Activated CD8-positive, alpha-beta memory T cell treated with anti-CD3 and anti-CD28 coated beads for 48 hours (primary cell): ENCODE measurements at places on chromosomes 16 and 17.

DNA sequence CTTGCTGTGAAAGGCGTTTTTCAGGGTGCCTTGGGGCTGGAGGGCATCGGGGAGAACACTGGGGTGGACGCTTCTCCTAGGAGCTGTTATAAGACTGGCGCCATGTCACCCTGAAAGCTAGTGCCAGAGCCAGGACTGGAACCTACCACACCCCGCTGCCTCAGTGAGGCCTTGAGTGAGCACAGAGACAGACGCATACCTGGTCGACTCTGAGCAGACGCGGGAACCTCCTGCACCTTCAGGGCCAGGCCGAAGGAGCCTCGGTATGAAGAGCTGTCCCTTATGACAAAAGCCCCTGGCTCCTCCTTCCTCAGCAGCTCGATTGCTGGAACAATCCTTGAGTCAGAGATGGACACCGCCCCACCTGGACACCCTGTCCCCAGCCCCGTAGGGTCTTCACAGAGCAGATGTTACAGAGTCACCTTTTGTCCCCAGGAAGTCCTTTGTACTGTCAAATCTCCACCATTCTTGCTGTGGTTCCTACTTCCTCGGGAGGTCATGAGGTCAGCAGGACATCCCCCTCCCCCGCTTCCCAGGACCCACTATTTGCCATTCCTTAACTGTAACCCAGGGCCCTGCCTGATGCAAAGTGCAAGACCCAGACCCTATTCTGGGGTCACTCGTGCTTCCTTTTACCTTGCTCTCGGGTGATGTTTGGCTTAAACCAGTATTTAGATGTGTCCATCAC is 17.0 kb downstream of the TNS4 start:
- DNase-seq = no peak

DNA sequence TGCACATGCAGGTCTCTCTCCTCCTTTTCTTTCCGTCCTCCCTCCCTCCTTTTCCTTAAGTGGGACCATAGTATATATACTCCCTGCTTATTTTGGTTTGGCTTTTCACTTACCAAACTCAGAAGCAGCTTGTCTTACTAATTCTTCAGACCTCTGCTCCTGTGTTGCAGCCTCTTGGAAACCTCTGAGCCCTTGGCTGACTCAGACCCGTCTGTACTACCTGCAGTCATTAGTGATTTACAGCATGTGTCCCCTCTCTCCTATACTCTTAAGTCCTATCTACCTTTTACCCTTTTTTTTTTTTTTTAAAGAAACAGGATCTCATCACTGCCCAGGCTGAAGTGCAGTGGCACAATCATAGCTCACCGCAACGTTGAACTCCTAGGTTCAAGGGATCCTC is 207.0 kb downstream of the STX8 start:
- no peak for DNase-seq

- no peak for DNase-seq
Observed at GRCh38 chr17:46109603-46110189, 83.5 kb downstream of the KANSL1 start.

- no peak for DNase-seq
Observed at GRCh38 chr16:70572050-70572925, 48.7 kb downstream of the SF3B3 start.

- DNase-seq = no peak
Observed at GRCh38 chr16:57048095-57048494, 44.3 kb upstream of the CPNE2 start.

DNA sequence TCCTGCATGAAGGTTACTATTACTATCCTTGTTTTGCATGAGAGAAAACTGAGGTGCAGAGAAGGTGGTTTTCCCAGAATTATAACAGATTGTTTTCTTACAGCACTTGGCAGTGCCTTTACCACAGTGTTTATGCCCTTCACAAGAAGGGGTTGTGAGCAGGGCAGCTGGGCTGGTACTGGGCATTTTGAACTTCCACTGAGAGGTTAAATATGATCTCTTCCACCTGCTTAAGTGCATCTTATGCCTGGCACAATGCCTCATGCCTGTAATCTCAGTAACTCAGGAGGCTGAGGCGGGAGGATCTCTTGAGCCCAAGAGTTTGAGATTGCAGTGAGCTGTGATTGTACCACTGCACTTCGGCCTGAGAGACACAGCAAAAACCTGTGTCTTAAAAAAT is 36.2 kb downstream of the NDE1 start:
- no peak for DNase-seq

- DNase-seq = no peak
Observed at GRCh38 chr17:29687596-29687995, 64.9 kb upstream of the CORO6 start.

- DNase-seq = no peak
Observed at GRCh38 chr17:73311428-73311780, 397 bp downstream of the CDC42EP4 start.

DNA sequence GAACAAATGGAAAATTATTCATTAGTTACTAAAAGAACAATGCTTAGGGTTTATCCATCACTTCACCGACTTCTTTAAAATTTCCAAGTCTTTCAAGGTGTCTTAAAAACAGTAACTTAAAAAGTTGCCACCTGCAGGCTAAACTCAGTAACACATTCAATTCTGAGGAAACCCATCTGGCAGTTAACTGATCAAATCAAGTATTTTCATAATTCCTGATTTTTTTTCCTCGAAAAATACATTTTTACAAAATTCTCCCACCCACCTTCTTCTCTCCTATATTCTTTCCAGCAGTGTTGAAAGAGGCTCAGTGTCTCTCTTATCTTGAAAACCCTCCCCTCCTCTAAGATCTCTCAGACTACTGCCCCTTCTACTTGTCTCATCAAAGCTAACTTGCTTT is 29.9 kb downstream of the PARN start:
- no peak for DNase-seq

DNA sequence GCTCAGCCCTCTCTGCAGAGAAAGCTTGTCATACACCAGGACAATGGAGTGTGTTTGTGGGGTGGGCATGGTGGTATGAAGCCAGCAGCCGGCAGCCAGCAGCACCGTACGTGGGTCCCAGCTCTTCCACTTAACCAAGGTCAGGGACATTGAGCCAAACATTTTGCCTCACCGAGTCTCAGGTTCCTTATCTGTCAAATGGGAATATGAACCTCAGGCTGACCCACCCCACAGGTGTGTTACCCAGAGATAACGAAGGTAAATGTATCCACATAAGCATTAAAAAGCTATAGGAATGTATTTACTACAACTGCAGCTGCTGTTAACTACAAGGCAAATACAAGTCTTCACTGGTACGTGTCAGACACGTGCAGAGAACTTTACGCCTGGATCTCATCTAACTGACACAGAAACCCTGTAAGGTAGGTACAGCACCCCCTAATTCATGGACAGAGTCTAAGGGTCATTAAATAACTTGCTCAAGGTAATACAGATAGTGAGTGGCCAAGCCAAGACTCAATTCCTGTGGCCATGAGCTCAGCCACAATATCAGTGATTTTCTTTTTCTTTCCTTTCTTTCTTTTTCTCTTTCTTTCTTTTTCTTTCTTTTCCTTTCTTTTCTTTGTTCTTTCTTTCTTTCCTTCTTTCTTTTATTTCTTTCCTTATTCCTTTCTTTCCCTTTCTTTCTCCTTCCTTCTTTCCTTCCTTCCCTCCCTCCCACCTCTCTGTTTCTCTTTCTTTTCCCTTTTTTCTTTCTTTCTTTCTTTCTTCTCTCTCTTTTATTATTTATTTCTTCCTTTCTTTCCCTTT is 990 bp downstream of the SLC5A11 start:
- no peak for DNase-seq

GRCh38 chr16:15518381-15519351 is 84.3 kb downstream of the BMERB1 start:
- no peak for DNase-seq

GRCh38 chr17:45227101-45227925 is 5.6 kb downstream of the FMNL1 start:
- DNase-seq = no peak

DNA sequence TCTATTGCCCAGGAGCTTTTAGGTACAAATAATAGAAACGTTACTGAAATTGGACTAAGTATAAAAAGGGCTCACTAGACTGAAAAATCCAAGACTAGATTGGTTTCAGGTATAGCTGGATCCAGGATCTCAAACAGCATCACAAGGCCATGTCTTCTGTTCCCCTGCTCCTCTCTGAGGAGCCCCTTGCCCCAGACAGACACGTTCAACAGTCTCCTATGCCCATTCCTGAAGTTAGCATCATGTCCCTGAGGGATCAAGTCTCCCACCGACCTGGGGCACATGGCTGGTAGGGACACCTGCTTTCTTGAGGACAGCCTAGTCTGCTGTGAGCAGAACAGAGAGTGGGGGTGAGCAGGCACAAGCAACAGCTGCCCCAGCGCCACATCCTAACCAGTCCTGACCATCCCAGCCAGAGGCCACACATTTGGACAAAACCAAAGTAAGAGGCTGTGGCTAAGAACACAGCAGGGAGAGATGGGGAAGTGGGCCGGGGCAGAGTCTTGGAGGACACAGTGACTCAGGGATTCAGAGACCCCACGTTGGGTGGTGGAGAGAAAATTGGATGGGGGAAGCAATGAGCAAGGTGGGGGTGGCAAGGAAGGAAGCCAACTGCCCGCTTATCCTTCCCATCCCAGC is 10.5 kb upstream of the MMP2 start:
- no peak for DNase-seq

- no peak for DNase-seq
Observed at GRCh38 chr16:17138801-17139200, 332.0 kb downstream of the XYLT1 start.

DNA sequence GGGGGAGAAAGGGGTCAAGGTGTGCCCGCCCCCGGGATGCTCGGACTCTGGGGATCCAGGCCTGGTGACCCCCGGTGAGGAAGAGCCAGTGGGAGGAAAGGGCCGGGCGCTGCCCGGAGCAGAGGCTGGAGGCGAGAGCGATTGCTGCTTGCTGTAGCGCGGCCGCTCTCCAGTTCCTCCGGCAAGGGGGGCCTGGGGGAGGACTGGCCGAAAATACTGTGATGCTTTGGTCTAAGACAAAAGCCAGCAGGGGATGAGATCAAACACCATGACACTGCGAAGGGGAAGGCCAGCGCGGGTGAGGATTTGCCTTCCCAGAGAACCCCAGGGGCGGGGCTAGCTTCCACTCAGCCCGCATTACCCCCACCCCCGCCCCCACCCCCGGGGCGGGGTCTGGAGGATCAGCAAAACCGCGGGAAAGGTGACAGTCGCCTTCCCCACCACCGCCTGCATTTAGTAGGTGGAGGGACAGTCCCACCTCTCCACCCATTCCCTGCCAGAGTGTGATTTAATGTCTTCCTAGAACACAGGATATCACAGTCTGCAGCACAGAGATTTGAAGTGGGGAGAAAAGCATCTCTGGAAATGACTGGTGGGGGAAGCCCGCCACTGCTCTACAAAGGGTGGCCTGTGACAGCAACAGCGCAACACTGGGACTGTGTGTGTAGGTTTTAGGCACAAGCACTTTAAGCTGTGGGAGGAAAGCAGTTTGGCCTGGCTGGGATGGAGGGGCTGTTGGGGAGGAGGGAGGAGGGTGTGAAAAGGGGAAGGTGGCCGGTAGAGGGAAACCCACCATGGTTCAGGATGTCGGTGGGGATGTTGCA is 25.7 kb downstream of the MRC2 start:
- peak; percentile 75 for DNase-seq

DNA sequence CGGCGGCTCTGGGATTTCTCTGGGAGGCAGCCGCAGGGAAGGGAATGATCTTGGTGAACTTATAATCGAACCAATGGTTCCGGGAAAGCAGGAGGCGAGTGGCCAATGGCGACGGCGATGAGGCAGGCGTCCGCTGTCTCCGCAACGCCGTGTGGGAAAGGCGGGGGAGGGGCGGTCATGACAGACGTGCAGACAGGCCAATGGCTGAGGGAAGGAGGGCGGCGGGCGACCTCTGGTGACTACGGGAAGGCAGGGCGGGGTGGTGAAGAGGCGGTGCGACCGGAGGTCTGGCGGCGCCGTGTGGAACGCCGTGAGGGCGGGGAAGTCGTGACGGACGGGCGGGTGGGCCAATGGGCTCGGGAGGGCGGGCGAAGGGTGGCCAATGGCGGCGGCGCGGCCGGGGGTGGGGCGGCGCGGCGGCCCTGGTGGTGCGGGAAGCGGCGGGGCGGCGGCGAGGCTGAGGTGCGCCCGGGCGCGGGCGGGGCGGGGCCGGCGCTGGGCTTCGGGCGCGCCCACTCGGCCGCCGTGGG is at the start of gene RAB40C:
RAB40C (plus strand) TSS at position 409 of the 530 bp plus-strand sequence. CDS start 226 bp downstream, outside the sequence.
- DNase-seq = peak; percentile 98

GRCh38 chr16:22864375-22864774 is 50.4 kb downstream of the HS3ST2 start:
- no peak for DNase-seq

- DNase-seq = no peak
Observed at GRCh38 chr17:77455111-77455890, 314.5 kb downstream of the SEC14L1 start.

- no peak for DNase-seq
Observed at GRCh38 chr17:61393550-61393903, 6.1 kb upstream of the TBX2 start.

GRCh38 chr17:77099997-77100396 is 40.8 kb upstream of the SEC14L1 start:
- no peak for DNase-seq

- DNase-seq = no peak
Observed at GRCh38 chr17:31211352-31212012, 85.6 kb downstream of the OMG start.

GRCh38 chr17:49859991-49860953 is 12.4 kb upstream of the TAC4 start:
- no peak for DNase-seq

DNA sequence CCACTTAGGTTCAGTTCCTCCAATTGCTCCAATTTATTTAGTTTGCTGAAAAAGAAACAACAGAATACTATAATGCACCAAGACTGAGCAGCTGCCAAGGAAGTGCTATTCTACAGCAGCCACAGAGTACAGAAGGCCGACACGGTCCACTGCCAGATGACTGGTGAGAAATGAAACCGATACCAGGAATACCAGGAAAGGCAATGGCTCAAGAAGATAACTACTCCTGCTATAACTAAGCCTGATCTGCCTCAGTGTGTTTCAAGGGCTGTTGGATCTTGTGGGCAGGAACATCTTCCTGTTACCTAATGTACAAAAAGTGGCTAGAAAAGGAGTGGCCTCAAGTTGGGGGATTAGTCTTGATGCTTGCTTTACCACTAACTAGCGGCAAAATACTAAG is 32.8 kb downstream of the MARVELD3 start:
- no peak for DNase-seq

DNA sequence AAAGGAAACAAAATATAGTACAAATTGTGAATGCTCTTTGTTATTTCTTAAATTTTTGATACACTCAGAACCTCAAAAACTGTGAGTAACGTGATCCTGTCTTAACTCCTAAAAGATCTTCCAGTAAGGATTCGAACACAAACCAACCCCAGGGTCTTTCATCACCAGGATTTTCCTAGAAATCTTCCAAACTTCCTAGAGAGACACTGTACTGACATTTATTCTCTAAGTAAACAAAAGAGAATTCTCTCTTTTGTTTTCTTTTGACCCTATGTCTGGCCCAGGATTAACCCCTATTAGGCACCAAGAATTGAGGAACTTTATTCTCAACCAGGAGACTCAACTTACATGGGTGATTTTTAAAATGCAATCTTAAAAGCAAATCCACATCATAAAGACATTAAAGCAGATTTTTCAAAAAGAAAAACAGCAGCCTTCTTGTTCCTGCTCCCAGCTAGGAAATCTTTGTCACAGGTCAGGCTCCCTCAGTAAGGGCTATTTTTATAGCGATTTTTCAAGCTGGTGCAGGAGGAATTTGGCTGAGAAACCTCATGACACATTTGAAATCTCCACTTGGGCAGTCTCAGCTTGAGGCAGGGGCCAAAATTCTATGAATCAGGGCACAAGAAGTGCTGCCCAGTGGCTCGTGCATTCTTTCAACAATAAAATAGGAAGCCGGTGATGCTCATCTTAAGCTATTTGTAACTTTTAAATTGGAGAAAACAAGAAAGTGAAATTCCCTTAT is 6.2 kb upstream of the SMG1 start:
- DNase-seq = no peak

GRCh38 chr17:26962255-26963162 is 331.4 kb upstream of the WSB1 start:
- DNase-seq = no peak
